Cortex of kidney (tissue), 1 donor: ENCODE measurements at places on chromosomes 5 and 9.

GRCh38 chr9:102986425-102986824 is 8.7 kb upstream of the CYLC2 start:
- no peak for DNase-seq

- no peak for DNase-seq
Observed at GRCh38 chr5:143229896-143230675, 173.4 kb downstream of the NR3C1 start.

- DNase-seq, result no peak
Observed at GRCh38 chr9:38133595-38133994, 64.6 kb upstream of the SHB start.

DNA sequence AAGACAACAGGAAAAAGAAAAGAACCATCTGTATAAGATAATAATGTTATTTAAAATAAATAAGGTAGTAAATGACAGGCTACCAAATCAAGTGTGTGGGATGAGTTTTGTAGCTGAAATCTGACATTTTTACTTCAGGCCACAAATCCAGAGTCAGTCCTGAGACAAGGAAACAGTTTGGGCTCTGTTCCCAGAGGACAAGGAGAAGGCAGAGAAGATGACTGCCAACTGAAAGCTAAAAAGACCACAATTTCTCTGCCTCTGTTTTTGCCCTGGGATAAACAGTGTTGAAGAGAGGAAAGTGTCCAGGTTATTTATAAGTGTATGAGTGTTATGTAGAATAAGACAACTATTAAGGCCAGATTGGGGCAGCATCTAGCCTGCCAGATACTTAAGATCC is 180.5 kb downstream of the NFIB start:
- DNase-seq, result no peak

- no peak for DNase-seq
Observed at GRCh38 chr5:135486131-135487036, 34.2 kb upstream of the TIFAB start.

- DNase-seq, result no peak
Observed at GRCh38 chr9:37036776-37037502, 2.9 kb upstream of the PAX5 start.

- no peak for DNase-seq
Observed at GRCh38 chr5:12623408-12623807, 719.2 kb upstream of the CTNND2 start.

DNA sequence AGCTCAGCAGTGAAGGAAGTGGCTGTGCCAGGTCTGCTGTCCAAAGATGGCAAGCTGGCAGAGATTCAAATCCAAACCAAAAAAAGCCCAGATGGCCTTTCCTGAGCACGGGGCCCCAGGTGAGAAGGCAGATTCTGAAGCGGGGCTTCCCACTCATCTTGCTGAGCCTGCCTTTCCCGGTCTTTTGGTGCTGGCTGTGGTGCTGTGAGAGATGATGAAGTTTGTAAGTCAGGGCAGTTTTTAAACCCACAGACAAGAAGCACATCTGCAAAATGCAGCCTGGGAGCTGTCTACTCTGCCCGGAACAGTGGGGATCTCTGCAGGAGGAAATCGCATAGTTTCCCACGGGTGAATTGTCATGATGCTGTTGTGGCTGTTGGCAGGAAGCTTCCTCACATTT is 85.0 kb upstream of the IRX4 start:
- no peak for DNase-seq

DNA sequence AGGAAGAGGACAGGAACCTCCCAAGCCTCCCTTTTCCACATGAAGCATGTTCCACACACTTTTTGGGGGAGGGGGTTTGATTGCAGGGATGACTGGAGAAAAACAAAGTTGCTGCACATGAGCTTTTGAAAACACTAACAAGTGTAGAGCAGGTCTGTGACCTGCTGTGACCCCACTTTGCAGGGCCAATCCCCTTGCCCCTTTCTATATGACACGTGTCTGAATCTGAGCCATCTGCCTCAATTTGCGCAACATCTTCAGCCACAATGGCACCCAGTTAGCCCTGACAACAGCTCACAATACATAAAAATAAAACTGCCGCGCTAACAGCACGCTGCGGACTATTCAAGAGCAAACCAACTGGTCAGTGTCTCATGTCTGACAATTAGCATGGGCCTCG is 227.8 kb upstream of the TBCA start:
- no peak for DNase-seq

- DNase-seq, result no peak
Observed at GRCh38 chr9:7298123-7298522, 501.5 kb downstream of the DMAC1 start.

- DNase-seq, result no peak
Observed at GRCh38 chr5:127930311-127930710, 153.3 kb upstream of the SLC12A2 start.

GRCh38 chr9:135523521-135524129 is 2.4 kb downstream of the LCN1 start:
- DNase-seq, result no peak

DNA sequence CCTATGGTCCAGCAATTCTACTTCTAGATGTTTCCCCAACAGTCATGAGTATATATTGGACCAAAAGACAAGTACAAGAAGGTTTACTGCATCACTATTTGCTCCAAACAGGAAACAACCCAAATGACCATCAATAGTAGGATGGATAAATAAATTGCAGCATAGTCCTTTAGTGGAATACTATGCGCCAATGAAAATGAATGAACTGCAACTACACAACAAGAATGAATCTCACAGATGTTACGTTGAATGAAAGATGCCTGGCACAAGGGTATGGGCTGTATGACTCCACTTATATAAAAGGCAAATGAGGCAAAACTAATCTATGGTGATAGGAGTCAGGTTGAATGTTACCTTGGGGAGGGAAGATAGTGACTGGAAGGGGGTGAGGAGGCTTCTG is 48.6 kb upstream of the UNC5A start:
- DNase-seq, result no peak

DNA sequence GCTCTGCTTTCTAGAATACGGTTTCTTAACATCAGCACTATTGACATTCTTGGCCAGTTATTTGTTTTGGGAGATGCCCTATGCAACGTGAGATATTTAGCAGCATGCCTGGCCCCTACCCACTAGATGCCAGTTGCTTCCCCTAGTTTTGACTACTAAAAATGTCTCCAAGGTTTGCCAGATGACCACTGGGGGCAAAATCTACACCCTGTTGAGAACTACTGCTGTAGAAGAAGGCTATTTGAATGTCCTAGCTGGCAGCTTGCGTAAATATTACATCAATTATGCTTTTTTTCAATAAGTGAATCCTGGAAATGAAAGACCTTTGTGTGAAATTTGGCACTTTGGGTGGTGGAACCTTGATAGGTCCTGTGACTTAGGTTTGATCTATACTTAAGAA is 5.0 kb downstream of the NCBP1 start:
- DNase-seq, result no peak

GRCh38 chr5:159525117-159525516 is 194.8 kb upstream of the IL12B start:
- DNase-seq, result no peak

- no peak for DNase-seq
Observed at GRCh38 chr9:115939065-115939765, 214.4 kb upstream of the PAPPA start.

- DNase-seq, result no peak
Observed at GRCh38 chr5:56088967-56089829, 94.4 kb upstream of the IL6ST start.

- DNase-seq, result no peak
Observed at GRCh38 chr5:103693517-103693916, 130.9 kb upstream of the NUDT12 start.

DNA sequence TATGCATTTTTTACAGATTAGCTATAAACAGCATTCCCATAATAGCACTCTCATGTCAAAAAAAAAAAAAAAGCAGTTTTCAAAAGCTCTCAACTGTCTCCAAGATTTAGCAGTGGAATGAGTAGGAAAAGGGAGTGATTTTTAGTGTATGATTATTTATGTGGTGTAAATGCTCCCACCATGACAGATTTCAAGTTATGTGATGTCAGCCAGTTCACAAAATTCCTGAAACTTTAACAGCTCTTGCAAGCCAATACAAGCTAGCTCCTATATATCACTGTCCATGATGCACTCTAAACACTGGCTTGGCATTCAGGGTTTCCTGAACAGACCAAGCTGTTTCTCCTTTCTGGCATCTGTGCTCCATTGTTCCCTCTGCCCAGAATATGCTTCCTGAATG is 7.9 kb upstream of the ANKDD1B start:
- no peak for DNase-seq

GRCh38 chr5:34959323-34959722 is 30.0 kb downstream of the DNAJC21 start:
- no peak for DNase-seq

- DNase-seq, result no peak
Observed at GRCh38 chr5:132027027-132027426, 15.6 kb upstream of the ACSL6 start.

- no peak for DNase-seq
Observed at GRCh38 chr5:62578540-62578939, at the start of gene LRRC70. Gene LRRC70 (plus strand): TSS chr5:62578819. CDS start chr5:62579439, 620 bp downstream.

DNA sequence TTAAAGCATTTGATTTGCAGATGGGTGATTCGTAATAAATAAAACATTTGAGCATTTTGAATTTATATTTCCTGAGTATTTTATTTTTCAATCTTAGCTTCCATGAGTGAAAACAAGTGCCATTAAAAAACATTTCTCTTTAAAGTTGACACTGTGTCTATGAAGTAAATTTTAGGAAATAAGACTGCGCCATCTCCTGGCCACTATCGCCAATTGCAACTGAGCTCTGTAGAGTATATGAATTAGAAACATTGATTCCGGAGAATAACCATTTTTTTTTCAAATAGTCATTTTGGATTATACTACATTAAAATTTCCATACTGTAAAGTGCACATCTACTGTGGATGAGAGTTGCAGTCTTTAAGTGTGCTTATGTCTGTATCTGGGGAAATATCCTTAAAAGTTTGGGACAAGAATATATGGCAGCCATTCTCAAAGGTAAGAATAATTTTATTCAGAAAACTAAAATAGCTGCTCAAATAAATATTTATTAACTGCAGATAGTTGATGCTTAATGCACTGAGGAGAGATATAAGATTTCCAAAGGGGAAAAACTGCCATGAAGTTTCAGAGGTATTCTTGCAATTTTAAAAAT is 5.9 kb downstream of the DMRTA1 start:
- no peak for DNase-seq

GRCh38 chr5:34719029-34719428 is 62.9 kb downstream of the RAI14 start:
- DNase-seq, result no peak

DNA sequence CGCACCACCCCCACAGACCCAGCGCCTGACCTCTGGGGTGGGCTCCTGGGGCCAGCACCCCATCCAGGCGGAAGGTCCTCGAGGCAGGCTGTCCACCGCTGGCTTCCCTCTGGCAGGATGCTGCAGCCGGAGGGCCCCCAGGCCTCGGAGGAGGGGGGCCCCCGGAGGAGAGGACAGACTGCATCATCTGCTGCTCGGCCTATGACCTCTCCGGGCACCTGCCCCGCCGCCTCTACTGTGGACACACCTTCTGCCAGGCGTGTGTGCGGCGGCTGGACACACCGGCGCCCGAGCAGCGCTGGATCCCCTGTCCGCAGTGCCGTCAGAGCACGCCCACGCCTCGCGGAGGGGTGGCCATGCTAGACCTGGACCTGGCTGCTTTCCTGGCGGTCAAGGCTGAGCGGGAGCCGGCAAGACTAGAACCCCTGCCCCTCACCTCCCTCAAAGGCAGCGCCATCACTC is 1.2 kb downstream of the RNF224 start:
- DNase-seq, result no peak

- no peak for DNase-seq
Observed at GRCh38 chr5:135998889-135999288, 29.9 kb upstream of the TGFBI start.

DNA sequence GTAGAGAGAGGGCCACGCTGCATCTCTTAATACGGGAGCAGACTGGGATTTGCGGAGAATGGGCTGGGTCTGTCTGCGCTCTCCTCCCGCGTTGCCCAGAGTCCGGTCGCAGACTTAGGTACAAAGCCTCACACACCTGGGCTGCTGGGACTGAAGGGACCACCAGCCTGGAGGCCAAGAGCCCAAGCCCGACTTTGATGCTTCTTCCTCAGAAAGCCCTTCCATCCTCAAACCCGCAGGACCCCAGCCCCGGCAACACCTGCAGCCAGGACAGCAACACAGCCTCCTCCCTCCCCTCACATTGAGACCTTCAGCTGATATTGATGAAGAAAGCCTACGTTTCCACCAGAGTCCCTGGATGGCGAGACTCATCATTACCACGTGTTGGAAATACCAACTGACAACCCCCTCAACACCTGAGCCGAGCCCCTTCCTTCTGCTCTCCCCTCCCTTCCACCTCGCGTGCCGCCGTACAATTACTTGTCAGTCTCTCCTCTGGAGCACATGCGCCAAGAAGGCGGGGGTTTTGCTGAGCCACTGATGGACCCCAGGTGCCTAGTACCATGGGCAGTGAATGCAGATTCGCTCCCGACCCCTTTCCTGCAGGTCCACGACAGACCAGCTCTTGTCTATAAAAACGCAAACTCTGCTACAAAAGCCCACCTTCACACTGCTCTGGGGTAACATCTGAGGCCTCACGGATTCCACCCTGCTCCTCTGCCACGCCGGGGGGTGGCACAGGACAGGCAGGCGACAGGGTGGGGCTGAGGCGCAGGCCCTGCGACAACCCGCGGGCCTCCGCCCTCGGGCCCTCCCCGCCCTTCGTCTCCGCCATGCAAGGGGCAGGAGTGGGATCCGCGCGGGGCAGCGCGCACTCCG is 841 bp downstream of the ASB6 start:
- no peak for DNase-seq

DNA sequence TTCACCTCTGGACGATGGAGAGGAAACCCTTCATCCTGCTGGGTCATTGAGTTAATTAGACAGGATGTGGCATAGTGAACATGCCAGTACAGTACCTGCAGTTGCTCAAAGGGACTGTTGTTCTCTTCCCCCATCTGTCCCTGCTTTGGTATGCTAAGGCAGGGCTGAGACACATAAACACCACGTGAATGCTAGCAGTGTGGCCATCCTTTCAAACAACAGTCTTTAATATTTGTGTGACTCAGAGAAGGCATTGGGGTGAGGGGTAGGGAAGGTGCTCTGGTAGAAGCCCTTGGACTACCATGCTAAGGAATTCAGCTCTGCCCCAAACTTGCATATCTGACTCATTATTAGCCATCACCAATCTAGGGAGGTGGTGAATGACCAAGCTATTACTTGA is 180.2 kb upstream of the ZNF618 start:
- DNase-seq, result no peak

DNA sequence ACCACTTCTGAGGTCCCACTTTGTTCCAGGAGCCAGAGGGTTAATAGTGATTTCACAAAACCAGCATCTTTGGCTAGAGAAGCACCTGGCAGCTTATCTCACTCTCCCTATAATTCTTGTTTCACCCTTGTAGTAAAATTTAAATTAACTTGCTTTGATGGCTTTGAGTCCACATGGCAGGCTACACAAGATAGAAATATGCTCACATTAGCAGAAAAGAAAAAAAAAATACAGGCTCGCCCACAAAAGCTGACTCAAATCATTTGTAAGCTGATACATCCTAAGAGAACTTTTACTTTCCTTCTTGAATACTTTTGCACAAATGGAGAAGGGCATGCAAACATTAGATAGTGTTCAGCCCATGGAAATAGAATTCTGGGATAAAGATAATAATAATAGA is 36.2 kb downstream of the TNFSF15 start:
- DNase-seq, result no peak
